ENCODE measurements at places on chromosomes 12 and 14.

GRCh38 chr12:39354955-39355354 is 88.0 kb downstream of the KIF21A start:
- no peak for DNase-seq

GRCh38 chr12:124888260-124888659 is 24.6 kb upstream of the SCARB1 start:
- no peak for DNase-seq

GRCh38 chr12:30016540-30017055 is 232.9 kb upstream of the TMTC1 start:
- no peak for DNase-seq

GRCh38 chr14:23665302-23666016 is 29.3 kb downstream of the DHRS2 start:
- no peak for DNase-seq

GRCh38 chr14:74563586-74564159 is 48.4 kb downstream of the LTBP2 start:
- no peak for DNase-seq

GRCh38 chr12:89927226-89927698 is 218.6 kb upstream of the ATP2B1 start:
- no peak for DNase-seq

DNA sequence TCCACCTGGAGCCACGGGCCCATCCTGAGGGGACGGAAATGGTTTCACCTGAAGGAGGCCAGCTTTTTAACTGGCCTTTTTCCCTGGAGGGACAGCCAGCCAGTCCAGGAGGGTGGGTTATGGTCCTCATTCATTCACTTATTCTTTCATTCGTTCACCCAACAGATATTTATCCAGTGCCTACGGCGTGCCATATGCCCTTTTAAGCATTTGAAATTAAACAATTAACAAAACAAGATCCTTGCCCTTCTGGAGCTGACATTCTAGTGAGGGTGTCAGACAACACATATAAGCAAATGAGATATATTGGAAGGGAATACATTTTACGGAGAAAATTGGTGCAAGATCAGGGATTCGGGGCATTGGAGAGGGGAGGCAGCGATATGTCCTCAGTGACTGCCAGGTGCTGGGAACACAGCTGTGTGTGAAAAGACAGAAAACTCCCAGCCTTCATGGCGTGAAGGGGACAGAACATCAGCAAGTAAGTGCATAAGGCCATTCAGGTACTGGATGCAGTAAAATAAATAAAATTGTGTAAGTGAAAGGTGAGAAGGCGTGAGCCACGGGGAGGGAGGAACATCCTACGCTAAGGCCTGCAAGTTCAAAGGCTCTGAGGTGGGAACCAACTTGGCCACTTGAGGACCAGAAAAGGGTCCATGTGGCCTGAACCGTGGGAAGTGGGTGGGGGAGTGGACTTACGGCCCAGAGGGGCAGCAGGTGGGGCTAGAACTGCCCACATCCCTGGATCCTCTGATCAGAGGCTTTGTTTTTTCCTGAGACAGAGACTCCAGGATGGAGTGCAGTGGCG is 684 bp upstream of the ABCB9 start:
- no peak for DNase-seq

- DNase-seq: no peak
These were observed 171.7 kb downstream of the SLC5A8 start for GRCh38 chr12:101038289-101038871.

DNA sequence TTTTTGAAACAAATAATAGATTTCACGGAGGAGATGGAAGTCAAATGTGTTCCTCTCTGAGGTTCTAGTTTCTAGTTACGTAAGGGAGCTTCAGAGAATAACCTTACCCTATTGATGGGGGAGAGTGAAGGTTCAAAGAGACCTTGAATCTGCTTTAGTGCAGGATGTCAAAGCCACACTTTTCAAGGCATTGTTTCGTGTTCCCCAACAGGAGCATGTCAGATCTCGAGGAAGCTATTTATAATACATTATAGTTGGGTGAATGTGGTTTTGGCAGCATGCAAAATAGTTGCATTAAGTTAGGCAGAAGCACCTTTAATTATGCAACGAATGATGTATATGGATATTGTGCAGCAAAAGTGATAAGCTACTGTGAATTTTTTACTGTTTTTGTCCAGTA is 614.9 kb downstream of the SLC16A7 start:
- DNase-seq: no peak

DNA sequence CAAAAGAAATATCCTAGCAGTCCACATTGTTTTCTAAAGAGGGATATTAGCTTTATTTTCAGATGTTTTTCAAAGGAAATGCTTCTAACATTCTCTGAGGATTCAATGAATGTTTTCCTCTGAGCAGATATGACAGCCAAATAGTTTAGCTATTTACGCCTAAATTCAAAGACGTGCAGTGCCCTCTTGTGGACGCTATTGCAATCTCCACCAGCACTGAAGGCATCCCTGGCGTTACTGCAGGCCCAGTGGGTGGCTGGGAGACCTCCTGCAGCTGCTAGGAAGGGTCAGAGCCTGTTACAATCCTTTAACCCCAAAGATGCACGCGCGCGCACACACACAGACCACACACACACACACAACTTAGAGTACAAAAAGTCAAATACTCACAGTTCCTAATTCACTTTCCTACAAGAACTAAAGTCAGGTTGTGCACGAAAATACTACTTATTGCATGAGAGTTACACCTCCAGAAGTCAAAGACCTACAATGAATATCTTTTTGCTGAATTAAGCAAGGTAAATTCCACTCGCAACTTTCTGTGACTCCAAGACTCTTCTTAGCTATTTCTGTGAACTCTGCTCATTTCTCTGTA is 589.3 kb upstream of the TMEM132C start:
- peak; percentile 13 for DNase-seq

GRCh38 chr12:71159264-71159663 is 1.5 kb upstream of the TSPAN8 start:
- DNase-seq: no peak

GRCh38 chr12:121255433-121255832 is 41.1 kb downstream of the CAMKK2 start:
- no peak for DNase-seq

GRCh38 chr14:68632054-68632895 is 160.6 kb downstream of the ZFP36L1 start:
- no peak for DNase-seq

DNA sequence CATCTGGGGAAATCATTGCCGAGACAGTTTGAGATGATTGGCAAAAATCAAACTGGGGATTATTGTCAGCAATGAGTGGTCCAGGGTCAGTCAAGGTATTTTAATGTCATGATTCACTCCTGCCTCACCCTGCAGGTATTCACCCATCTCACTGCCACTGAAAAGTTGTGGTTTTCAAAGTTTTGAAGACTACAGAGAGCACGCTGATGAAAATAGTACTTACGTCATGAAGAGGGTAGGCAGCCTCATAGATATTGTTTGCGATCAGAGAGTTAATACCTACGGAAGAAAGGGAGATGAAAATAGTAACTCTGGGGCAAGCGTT is 138.0 kb downstream of the ANO2 start:
- no peak for DNase-seq

DNA sequence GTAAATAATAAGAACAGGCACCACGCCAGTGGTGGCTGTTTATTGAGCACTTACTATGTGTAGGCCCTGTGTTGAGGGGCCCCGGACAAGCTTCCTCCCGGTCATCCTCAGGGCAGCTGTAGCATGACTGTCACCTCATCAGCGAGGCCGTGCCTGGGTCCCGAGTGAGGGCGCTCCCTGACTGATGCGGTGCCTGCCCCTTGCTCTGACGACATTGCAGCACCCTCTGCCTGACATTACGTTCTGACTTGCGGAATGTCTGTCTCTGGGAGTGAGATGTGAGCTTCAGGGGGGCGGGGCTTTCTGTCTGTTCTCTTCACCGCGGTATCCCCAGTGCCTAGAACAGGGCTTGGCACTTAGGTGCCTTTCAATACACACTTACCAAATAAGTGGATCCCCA is 167.6 kb downstream of the RBM19 start:
- no peak for DNase-seq

GRCh38 chr14:22984959-22985658 is 2.8 kb upstream of the AJUBA start:
- no peak for DNase-seq

DNA sequence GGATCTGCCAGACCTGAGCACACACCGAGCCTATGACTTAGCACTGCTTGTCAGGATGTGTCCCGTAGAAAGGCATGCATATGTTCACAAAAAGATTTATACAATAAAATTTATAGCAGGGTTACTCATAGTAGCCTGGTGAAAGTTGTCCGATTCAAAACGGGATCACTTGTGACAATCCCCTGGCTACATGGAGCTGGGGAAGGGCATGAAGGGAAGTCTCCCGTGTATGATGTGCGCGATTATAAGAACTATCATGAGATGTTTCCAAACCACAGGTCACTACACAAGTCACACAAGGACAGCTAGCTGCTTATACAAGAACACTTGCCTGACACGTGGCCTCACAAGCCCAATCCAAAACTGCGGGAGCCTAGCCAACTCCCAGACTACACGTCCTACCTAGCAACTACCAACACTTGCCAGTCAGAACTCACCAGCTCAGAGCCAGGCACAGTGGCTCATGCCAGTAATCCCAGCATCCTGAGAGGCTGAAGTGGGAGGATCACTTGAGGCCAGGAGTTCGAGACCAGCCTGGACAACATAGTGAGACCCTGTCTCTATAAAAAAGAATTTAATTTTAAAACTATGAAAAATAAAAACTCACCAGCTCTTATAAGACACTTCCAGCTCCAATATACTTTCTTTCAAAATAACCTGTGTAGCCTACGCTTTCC is 7.5 kb upstream of the CDCA4 start:
- no peak for DNase-seq

GRCh38 chr14:89067293-89067972 is 243.0 kb downstream of the TTC8 start:
- no peak for DNase-seq

DNA sequence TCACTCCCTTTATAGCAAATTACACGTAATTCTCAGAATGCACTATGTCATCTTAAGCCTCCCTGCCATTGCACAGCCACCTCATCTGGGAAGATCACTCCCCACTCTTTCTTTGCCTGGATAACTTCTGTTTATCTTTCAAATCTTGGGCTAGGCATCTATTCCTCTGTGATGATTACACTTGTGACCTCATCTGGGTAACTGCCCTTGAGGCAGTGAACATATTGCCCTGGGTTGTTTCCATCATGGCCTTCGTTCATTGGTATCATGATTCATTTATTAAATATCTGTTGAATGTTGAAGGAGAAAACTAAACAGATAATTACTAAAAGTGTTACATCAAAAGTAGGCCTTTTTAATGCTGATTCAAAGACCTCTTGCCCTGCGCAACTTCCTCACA is 26.2 kb upstream of the PDE3A start:
- DNase-seq: no peak

DNA sequence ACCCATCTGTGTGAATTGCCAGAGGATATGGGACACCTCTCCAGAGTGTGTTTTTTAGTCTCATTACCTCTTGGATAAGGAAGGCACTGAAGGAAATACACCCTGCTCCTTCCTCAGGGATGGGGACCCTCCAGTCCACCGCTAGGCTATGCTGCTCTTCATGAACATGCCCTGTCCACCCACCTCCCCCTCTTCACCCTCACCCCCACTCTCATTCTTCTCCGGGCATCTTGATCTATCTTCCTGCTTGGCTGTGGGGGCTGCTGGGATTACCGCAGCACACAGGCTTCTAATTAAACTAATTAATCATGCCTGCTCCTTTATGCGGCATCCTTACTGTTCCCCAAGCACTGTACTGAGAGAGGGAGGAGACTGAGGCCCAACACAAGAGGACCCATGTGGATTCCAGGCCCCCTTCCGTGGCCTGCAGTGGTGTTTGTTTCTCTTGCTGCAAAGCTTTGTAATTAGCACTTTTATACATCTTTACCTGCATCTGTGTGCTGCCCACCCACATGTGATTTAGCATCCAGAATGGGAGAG is 7.6 kb upstream of the PDE1B start:
- DNase-seq: no peak

DNA sequence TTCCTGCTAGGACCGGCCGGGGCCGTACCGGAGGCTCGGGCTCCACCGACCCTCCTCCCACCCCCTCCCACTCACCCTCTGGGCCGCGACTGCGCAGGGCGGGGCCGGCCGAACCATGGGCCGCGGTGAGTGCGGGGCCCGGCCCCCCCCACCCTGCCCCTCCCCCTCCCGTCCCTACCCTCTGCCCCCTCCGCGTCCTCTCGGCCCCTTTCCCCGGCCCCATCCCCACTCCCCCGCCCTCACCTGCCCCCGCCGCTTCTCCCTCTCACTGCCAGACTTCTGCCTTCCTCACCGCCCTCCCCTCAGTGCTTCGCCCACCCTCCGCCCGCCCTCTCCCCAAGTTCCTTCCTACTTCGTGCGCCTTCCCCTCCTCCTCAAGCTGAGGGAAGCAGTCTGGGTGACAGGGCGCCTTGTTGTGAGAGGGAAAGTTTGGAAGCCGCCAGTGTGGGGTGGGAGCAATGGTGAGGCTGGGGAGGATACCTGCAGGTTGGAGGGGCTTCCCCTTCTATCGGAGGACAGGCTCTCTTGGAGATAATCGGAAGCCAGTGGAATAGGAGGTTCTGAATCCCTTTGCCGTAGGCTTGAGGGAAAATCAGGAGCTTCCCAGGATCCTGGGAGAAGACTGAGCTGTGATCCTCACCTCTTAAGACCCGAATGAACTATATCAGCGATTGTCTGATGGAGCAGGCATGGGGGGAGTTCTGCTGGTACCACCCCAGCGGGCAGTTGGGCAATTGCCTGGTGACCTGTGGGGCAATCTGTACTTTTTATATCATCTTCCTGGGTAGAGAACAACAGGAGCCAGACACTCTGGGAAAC is 472 bp downstream of the MBD6 start:
- no peak for DNase-seq

DNA sequence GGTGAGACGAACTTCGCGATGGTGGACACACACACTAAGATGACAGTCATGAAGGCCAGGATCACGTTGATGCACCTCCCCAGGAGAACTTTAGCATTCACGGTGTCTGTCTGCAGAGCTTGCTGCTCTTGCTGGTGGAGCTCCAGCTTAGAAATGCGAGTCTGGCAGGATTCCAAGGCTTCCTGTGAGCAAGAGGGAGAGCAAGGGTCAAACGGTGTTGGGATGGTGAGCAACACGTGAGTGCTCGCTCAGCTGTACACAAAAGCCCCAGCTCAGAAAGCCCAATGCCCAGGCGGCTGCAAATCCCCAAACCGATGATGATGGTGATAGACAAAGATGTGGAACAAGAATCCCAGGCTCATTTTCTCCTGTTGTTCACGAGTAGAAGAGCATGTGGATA is 78.8 kb downstream of the TMCC3 start:
- no peak for DNase-seq

Data from stimulated activated CD4-positive, alpha-beta T cell treated with anti-CD3 and anti-CD28 coated beads, TNF-alpha, amount 100 ng/mL, for 24 hours (primary cell).